ENCODE measurements at places on chromosomes 4 and X. TPM values are rescaled to one million over a fixed set of nuclear protein-coding genes. Genes with fewer than 3 reads are reported as not detected.

The RAB9A gene
- 13.4 TPM for total RNA-seq

The ZIC3 gene
- total RNA-seq, result not detected

The LANCL3 gene
- total RNA-seq, result 0.98 TPM

The ADH1B gene
- total RNA-seq, result not detected

The SMIM43 gene
- 1.3 TPM for total RNA-seq

The RASL11B gene
- not detected for total RNA-seq

The NUDT11 gene
- 2.4 TPM for total RNA-seq

The MGARP gene
- 2.8 TPM for total RNA-seq

The ENPEP gene
- not detected for total RNA-seq

The SLC2A9 gene
- total RNA-seq, result 0.38 TPM

The FAM241A gene
- total RNA-seq, result 26.7 TPM

The MAGEC3 gene
- not detected for total RNA-seq

The HS6ST2 gene
- total RNA-seq, result 2.0 TPM

The TMEM187 gene
- total RNA-seq, result 1.9 TPM

The SFRP2 gene
- not detected for total RNA-seq

The TMEM35A gene
- 2.9 TPM for total RNA-seq

The ZCCHC18 gene
- 2.7 TPM for total RNA-seq

The GAGE2A gene
- not detected for total RNA-seq

The MAOA gene
- 65.0 TPM for total RNA-seq

The PNMA3 gene
- total RNA-seq, result not detected

The SHROOM4 gene
- total RNA-seq, result 63.4 TPM

The HSFX3 gene
- not detected for total RNA-seq

The FAM184B gene
- total RNA-seq, result not detected

The HMX1 gene
- not detected for total RNA-seq

The TET2 gene
- 22.9 TPM for total RNA-seq

The TRPC5OS gene
- not detected for total RNA-seq

The SLC7A11 gene
- total RNA-seq, result 76.1 TPM

The PCDH7 gene
- total RNA-seq, result 1.4 TPM

The NUP62CL gene
- not detected for total RNA-seq

The CEP135 gene
- 8.2 TPM for total RNA-seq

The UGT2B11 gene
- total RNA-seq, result not detected
